ENCODE measurements at places on chromosomes 7 and 10.

GRCh38 chr7:140121326-140121725 is 55.5 kb downstream of the KDM7A start:
- DNase-seq, result no peak

GRCh38 chr10:119197921-119198320 is 9.4 kb upstream of the GRK5 start:
- DNase-seq, result no peak

GRCh38 chr7:120857588-120858573 is at the start of gene TSPAN12:
Gene TSPAN12, minus strand, starts transcription at chr7:120858144. Its CDS starts 1,381 bp downstream, at chr7:120856763.
- peak; percentile 12 for DNase-seq

- DNase-seq, result no peak
These were observed 31.2 kb downstream of the FAM171A1 start for GRCh38 chr10:15339892-15340291.

- no peak for DNase-seq
These were observed 73.1 kb downstream of the LANCL2 start for GRCh38 chr7:55438085-55438756.

- no peak for DNase-seq
These were observed 7.1 kb upstream of the ASB10 start for GRCh38 chr7:151194188-151194587.

GRCh38 chr10:123998197-123999141 is 94.9 kb downstream of the CHST15 start:
- no peak for DNase-seq

- no peak for DNase-seq
These were observed 40.6 kb downstream of the LRRC17 start for GRCh38 chr7:102953406-102953805.

DNA sequence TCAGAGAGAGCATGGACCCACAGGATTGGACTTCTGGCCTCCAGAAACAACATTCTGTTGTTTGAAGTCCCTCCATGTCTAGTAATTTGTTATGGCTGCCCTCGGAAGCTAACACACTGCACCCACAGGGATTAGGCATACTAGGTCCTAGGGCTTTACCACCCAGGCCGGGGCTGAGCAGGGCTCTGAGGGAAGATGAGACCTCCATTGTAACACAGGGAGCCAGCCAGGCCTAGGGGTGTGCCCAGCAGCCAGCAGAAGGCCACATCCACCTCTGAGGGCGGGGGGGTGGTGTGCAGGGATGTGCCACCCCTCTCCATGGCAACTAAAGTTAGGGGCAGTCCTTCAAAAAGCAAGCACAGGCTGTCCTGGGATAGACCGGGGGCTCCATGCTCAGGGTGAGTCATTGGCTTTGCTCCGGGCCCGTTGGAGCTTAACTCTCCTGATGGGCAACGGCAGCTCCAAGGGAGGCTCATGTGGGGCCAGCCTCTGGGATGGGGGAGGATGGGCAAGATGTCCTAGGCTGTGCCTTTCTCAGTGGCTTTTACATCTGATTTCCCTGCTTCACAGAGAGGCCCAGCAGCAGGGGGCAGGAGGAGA is 96.6 kb upstream of the GPR26 start:
- DNase-seq, result no peak
